ENCODE measurements at places on chromosomes 2 and 18.

DNA sequence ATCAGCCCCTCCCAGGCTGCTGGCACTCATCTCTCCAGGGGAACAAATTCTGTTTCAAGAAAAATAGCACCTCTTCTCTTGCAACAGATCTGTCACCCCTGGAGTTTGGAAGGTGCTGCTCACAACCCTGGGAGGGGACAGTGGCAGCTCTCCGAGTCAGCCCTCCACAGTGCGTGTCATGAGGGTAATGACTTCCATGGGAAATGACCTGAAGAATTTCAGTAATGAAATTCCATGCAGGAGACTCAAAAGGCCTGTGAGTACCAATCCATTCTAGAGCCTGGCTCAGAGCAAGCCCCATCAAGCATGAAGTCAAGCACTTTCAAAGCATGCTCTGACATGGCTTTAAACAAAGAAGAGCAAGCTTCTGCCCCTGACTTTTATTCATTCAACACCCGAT, 276.3 kb upstream of the PARD3B start:
- no peak for DNase-seq
- no peaks in the 10 kb centered on the region for H3K4me1 ChIP-seq
- H3K27me3 ChIP-seq = no peaks in the 10 kb centered on the region
- H3K27ac ChIP-seq = no peak overlapping the region
- H3K4me3 ChIP-seq = no peak overlapping the region
- no peaks in the 10 kb centered on the region for H3K36me3 ChIP-seq

DNA sequence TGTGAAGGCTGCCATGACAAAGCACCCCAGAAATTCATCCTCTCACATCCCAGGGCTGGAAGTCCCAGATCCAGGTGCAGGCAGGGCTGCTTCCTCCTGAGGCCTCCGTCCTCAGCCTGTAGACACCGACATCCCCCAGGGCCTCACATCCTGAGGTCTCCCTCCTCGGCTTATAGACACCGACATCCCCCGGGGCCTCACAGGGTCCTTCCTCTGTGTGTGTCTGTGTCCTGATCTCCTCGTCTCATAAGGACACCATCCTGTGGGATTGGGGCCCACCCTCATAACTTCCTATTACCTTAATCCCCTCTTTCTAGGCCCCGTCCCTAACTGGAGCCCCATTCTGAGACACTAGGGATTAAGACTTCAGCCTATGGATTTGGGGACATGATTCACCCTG, 92.0 kb upstream of the SNTG2 start:
- no peaks in the 10 kb centered on the region for H3K27me3 ChIP-seq
- no peaks in the 10 kb centered on the region for H3K4me1 ChIP-seq
- DNase-seq = no peak
- no peaks in the 10 kb centered on the region for H3K36me3 ChIP-seq
- H3K4me3 ChIP-seq = no peak overlapping the region
- no peak overlapping the region for H3K27ac ChIP-seq

DNA sequence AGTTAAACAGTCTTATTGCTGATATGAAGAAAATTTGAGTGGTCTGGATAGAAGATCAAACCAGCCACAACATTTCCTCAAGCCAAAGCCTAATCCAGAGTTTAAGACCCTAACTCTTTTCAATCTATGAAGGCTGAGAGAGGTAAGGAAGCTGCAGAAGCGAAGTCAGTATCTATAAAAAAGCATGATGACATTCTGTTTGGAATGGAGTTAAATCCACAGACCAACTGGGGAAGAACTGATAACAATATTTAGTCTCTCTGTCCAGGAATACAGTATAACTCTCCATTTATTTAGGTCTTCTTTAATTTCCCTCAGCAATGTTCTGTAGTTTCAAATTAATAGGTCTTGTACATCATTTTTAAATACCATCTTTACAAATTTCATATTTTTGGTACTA, 16.0 kb downstream of the PIGN start:
- no peak for DNase-seq
- no peak overlapping the region for H3K27ac ChIP-seq
- no peaks in the 10 kb centered on the region for H3K27me3 ChIP-seq
- no peaks in the 10 kb centered on the region for H3K36me3 ChIP-seq
- H3K4me3 ChIP-seq = no peak overlapping the region

DNA sequence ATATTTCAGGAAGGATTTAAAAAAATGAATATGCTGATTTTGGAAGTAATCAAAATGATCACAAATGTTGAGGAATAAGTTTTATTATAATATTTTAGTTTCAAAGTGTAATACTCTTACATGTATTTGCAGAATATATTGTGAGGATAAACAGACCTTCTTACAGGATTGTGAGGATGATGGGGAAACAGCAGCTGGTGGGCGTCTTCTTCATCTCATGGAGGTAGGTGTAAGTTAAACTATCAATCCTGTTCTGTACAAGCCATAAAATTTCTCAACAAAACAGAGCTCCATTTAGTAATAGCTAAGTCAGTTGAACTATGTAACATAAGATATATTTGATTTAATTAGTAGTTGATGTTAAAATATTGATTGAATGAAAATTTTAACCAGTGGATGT, 12.5 kb upstream of the HRH4 start:
- H3K36me3 ChIP-seq = peaks cover 24% of the 10 kb centered on the region
- no peaks in the 10 kb centered on the region for H3K4me1 ChIP-seq
- H3K4me3 ChIP-seq = no peak overlapping the region
- no peaks in the 10 kb centered on the region for H3K27me3 ChIP-seq
- no peak for DNase-seq

DNA sequence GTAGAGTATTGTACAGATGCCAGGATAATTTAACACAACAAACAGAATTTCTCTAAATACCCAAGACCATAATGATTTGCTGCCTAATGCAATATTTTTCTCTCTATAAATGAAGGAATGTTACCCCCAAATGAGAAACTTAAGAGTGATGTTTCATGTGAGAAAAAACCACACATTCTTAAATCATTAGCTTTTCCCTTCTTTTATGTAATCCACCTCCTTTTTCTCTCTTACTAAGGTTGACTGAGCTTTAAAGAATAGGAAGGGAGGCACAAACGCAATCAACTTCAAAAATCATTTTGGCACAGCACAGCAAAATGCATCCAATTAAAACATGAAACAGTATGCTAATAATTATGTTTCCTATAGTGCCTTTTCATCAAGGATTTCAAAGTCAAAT, 698.1 kb upstream of the CDH2 start:
- no peaks in the 10 kb centered on the region for H3K4me1 ChIP-seq
- H3K4me3 ChIP-seq = no peak overlapping the region
- no peaks in the 10 kb centered on the region for H3K36me3 ChIP-seq
- no peak for DNase-seq
